ENCODE measurements at places on chromosomes 16 and 17. TPM values are rescaled to one million over a fixed set of nuclear protein-coding genes. Genes with fewer than 3 reads are reported as not detected.

The GNAO1 gene
- 2.8 TPM for total RNA-seq

- peak; percentile 26 for DNase-seq
- H3K27me3 ChIP-seq: no peaks in the 10 kb centered on the region
- H3K27ac ChIP-seq: no peak overlapping the region
- no peaks in the 10 kb centered on the region for H3K36me3 ChIP-seq
- H3K4me3 ChIP-seq: no peak overlapping the region
Observed at GRCh38 chr16:74650966-74651567, 15.6 kb downstream of the RFWD3 start.

- H3K27me3 ChIP-seq: no peaks in the 10 kb centered on the region
- peaks cover 15% of the 10 kb centered on the region for H3K4me1 ChIP-seq
- H3K4me3 ChIP-seq: no peak overlapping the region
- no peaks in the 10 kb centered on the region for H3K36me3 ChIP-seq
Observed at GRCh38 chr17:43377056-43377810, 21.6 kb upstream of the ARL4D start.

DNA sequence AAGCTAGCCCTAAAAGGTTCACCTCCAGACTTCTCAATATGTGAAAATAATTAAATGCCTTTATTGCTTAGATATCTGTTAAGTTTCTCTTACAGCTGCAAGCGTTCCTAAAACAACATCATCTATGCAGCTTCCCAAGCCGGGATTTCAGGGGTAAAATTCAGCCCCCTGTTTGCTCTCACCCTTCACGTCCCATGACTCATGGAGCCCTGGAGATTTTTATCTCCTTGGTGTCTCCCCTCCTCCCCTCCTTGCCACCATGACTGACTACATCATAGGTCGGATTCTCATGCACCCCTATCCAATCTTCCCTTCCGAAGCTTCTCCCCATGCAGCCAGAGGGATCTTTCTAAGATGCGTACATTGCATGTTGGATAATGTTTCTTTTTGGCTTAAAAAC, 21.0 kb upstream of the CACNG4 start:
- DNase-seq: no peak
- peaks cover 4% of the 10 kb centered on the region for H3K4me1 ChIP-seq
- no peaks in the 10 kb centered on the region for H3K27me3 ChIP-seq
- H3K36me3 ChIP-seq: no peaks in the 10 kb centered on the region
- H3K27ac ChIP-seq: no peak overlapping the region
- H3K4me3 ChIP-seq: no peak overlapping the region

- H3K4me1 ChIP-seq: peaks cover 5% of the 10 kb centered on the region
- H3K27ac ChIP-seq: no peak overlapping the region
- no peak overlapping the region for H3K4me3 ChIP-seq
- H3K27me3 ChIP-seq: no peaks in the 10 kb centered on the region
Observed at GRCh38 chr17:42543190-42544079, 7.4 kb downstream of the NAGLU start.

GRCh38 chr17:29451121-29451742, 61.1 kb downstream of the TAOK1 start:
- H3K27me3 ChIP-seq: no peaks in the 10 kb centered on the region
- no peak for DNase-seq
- H3K36me3 ChIP-seq: no peaks in the 10 kb centered on the region

Data from hepatocyte (in vitro differentiated cells).